NT2/D1 (cell line): ENCODE measurements at places on chromosomes 11 and 22.

GRCh38 chr22:30027169-30027568, 53.1 kb upstream of the HORMAD2 start:
- no peak for DNase-seq

GRCh38 chr11:88411265-88411664, 73.7 kb upstream of the CTSC start:
- no peak for DNase-seq

GRCh38 chr11:17575431-17576425, 28.7 kb downstream of the OTOG start:
- DNase-seq, result no peak

DNA sequence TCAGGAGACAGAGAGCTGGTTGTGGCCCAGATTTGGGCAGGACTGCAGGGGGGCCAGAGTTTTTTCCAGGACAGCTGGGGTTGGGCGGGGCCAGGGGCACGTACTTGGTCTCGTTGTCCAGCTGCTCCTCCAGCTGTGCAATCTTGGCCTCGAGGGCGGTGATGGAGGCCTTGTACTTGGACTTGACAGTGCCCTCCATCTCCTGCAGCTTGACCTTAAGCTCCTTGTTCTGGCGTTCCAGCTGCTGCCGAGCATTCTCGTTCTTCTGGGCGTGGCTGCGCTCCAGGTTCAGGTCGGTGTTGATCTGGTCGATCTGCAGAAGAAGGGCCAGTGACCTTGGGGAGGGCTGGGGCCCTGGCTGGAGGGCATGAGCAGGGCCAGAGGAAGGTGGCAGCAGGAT, 32.1 kb downstream of the APOL1 start:
- no peak for DNase-seq

- DNase-seq, result peak; percentile 13
Observed at GRCh38 chr11:129743112-129743815, 72.4 kb upstream of the TMEM45B start.

DNA sequence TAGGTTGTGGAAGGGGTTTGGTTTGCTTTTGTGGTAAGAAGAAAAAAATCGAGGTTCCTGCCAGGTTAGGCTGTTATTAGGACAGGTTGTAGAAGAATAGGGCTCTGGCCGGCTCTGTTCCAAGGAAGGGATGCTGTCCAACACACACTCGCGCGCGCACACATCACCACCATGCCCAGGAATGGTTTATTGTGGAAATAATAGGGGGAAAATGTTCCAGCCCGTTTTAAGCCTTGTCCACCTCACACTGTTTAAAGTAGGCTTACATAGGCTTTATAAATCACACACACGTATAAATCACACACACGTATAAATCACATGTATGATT, 1.2 kb upstream of the ARHGAP20 start:
- no peak for DNase-seq

DNA sequence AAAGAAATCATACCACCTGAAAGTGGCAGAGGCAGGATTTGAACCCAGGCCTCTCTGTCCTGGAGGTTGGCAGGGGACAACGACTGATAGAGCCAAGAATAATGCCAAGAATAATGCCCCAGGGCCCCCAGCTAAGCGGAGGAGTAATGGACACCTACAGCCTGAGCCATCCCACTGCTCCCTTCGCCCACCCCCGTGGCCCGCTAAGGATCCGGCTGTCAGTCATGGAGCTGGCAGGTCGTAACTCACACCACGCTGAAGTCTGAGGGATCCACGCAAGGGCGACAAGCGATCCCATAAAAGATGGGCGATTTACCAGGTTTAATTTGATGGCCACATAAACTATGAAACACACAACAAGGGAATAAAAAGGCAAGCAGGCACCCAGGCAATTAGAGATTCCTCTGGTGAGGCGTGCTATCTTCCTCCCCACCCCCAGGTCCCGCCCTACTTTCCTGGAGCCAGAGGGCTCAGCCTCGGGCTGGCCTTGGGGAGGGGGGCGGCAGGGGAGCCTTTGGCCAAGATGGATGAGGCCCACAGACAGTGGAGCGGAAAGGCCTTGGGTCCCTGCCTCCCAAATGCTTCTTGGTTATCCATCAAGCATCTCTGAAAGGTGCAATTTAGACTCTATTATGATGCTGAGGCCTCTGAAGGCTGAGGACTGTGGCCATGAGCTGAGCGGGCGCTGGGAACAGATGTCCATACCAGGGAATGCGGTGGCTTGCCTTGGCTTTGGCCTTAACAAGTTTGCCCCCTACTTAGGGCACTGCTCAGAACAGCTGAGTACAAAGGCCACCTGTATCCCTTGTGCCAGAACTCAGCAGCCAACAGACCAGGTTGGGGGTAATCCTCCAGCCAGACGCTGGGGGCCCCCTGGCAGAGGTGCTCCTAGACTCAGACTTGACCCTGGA, 55.2 kb downstream of the MACROD1 start:
- no peak for DNase-seq

DNA sequence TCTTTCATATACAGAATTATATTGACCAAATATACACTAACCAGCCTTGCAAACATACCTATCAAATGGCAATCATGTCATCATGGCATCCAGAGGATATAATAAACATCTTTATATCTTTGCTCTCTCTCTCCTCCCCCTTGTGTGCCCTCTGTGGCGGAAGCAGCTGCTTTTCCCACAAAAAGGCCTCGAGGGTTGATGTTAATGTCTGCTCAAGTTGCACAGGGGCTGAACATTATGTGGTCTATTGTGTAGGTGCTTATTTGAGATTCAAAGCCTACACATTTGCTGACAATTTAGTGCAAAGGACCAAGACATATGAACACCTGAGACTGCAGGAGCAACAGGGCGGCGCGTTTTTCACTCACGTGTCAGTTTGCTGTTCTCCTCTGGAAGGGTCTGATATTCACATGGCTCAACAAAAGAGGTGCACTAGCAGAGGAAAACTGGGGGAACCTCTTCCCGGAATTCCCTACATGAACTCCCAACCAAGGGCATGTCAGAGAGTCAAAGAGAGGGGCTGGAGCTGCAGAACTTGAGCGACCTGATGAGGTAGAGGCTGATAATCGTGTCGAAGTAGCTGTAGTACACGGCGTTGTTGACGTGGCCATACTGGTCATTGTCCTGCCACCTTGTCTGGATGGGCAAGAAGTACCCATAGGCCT, 138.8 kb downstream of the RCN1 start:
- DNase-seq, result no peak
